ENCODE measurements at places on chromosomes 6 and 20.
A peak's percentile ranks its signal among the peaks of the same experiment; 100 is the strongest.

DNA sequence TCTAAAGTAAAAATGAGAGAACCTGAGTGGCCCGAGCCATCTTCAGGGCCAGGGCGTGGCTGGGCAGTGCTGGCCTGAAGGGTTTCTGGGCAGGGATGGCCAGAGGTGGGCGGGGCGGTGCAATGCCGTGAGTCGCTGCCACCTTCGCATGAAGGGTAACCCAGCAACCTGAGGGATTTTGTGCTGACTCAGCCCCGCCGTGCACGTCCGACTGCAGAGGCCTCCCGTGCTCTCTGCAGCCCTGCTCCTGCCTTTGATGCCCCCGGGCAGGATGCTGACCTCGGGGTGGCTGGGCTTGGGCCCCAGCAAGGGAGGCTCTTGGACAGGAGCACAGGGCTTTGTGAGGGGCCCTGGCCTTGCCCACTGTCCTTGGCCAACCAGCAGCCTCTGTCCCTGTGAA lies 81.7 kb upstream of the GATA5 start:
- DNase-seq = no peak

- no peak for DNase-seq
Observed at GRCh38 chr6:90459225-90459758, 127.6 kb downstream of the MAP3K7 start.

DNA sequence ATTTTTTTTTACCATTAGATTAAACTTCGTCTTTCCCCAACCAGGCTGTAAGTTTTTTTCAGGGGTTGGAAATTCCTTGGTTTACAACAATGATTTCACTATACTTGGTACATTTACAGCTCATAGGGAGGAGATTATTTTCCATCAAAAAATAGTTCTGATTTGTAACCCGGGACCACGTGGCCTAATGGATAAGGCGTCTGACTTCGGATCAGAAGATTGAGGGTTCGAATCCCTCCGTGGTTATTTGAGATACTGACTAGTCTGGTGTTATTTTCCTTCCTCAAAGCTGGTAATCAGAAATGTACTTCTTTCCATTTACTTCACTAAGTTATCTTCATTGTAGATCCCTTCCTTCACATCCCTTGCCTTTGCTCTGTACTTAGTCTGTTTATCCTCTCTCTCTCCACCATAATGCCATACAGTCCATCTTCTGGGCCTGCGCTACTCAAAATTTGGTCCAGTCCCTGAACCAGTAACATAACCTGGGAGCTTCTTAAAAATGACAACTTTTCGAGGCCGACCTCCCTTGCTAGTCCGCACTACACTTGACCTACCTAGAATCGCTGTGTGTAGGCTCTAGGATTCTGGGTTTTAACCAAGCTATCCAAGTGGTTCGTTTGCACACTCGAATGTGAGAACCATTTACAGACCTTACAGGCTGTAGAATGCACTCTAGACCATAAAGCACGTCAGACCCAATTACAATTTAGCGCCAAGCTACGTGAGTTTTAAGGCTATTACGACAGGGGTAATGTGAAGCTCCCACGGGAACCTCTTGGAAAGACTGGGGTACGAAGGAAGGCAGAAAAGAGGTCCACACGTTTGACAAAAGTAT lies 42.1 kb upstream of the BTN3A2 start:
- DNase-seq = peak; percentile 47

DNA sequence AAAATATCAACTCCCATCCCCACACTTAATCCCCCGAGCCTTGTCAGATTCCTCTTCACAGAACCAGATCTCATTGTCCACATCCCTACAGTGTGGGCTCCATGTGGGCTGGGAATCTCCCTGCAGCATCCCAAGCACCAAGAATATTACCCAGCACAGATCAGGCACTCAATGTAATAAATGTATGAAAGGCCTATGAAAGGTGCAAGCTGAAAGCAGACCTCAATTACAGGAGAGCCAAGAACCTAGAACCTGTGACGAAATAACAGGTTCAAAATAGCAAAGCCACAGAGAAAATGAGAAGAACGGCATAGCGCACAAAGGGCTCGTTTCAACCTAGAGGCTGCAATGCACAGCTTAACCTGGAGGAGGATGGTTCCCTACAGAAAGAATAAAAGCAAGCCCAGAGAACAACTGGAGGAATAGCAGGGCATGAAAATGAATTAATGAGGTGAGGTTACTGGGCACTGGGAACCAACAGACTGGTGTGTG lies 3.1 kb downstream of the SLC23A2 start:
- no peak for DNase-seq

DNA sequence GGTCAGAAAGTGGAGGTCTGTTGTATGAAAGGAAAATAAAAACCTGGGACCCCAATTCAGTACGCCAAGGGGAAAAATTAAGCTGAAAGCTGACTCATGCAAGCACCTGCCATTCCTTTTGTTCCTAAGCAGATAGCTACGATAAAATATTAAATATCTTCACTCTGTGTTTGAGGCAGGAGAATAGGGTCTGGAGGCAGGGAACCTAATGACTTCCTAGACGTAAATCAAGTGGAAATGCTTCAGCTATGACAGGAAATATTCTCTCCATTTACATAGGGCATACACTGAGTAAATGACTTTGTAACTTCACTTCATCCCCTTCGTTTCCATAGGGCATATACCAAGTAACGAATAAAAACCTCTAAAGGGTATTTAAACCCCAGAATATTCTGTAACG lies 41.0 kb upstream of the IFNGR1 start:
- no peak for DNase-seq

- no peak for DNase-seq
Observed at GRCh38 chr20:37235065-37235464, 26.5 kb downstream of the GHRH start.

GRCh38 chr6:43887906-43888683 lies 118.1 kb downstream of the VEGFA start:
- no peak for DNase-seq
